ENCODE measurements at places on chromosomes 5 and 9.

GRCh38 chr5:36701085-36701698 lies 94.8 kb downstream of the SLC1A3 start:
- no peak for DNase-seq

GRCh38 chr5:115461093-115461492 lies 83.5 kb downstream of the FEM1C start:
- no peak for DNase-seq

- no peak for DNase-seq
Measured at GRCh38 chr9:127177231-127177630, 54.8 kb upstream of the ANGPTL2 start.

DNA sequence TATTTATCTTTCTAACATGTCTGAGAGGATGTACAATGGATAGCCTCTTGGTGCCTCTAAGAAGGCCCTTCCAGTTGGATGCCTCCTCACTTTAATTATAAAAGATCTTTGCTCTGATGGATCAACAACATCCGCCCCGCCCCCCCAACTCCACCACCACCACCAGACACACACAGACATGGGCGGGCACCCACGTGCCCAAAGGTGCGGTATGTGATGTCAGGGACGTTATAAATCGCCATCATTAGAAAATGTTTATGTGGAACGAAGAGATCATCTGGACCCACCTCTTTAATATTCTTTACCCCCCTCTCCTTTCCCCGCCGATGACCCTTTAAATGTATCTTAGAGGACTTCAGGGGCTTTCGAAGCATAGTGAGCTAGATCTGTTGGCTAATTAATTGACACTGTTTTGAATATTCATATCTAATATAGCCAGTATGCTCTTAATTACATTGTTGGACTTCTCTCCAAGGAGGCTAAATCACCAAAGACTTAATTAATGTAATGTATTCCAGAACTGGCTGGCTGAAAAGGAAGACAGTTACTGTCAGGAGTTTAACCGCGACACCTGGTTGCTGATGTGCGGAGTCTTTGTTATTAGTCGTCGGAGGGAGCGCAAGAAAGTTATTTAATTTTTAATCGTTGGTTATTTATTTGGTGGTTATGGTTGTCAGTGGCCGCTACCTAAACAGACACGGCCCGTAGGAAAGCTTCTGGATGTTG lies 6.1 kb upstream of the FOXB2 start:
- DNase-seq = no peak

- DNase-seq = no peak
Measured at GRCh38 chr9:127258606-127259471, 5.7 kb upstream of the GARNL3 start.

DNA sequence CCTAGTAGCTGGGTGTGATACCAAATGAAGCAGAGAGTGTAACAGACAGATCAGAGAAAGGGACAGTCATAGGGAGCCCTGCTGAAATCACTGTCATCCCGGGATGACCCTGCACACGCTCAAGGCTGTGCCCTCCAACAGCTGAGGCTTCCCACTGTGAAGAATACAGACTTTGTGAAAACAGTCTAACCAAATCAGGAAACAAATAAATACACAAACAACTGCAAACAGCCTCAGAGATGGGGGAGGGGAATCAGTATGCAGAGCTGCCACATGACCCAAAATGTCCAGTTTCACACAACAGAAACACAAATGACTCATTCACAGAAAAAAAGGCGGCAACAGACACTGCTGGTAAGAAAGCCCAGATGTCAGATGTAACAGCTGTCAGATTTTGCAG lies 101.9 kb downstream of the ADAMTS2 start:
- DNase-seq = no peak

DNA sequence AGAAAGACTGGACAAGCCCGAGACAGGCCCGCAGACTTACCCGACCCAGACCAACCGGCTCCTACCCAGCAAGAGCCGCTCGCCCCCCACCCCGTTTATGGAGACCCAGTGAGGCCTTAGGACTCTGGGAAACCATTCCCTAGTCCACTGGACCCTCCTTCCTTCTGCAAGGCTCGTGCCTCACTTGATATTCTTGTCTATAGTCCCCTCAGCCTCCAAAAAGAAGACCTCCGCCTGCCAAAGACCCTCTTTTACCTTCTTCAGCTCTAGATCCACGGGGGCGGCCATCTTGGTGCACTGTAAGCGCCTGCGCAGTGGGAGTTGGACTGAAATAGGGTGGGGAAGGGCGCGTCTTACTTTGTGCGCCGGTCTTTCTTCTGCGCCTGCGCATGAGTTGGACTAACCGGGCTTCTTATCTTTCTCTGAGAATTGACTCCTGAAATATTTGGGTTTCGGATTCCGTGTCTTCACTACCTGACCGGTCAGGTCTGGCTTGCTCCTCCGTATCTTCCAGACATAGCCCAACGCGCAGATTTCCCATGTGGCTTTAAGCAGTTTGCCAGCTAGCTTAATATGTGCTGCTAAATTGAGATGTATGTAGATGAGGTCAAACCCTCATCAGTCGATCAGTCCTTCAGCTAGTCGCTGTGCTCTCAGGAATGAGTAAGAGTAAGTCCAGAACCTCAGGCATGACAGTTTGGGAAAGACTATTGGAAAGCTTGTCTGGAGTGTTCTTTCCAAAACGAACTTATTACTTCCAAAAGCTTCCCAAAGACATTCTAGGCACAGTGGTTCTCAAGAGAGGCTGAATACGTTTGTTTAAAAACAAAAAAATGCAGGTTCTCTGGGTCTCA lies at the start of gene PFDN1:
PFDN1 (minus strand) TSS at position 316 of the 854 bp plus-strand sequence; CDS start at position 288, 28 bp downstream.
- peak; percentile 51 for DNase-seq

DNA sequence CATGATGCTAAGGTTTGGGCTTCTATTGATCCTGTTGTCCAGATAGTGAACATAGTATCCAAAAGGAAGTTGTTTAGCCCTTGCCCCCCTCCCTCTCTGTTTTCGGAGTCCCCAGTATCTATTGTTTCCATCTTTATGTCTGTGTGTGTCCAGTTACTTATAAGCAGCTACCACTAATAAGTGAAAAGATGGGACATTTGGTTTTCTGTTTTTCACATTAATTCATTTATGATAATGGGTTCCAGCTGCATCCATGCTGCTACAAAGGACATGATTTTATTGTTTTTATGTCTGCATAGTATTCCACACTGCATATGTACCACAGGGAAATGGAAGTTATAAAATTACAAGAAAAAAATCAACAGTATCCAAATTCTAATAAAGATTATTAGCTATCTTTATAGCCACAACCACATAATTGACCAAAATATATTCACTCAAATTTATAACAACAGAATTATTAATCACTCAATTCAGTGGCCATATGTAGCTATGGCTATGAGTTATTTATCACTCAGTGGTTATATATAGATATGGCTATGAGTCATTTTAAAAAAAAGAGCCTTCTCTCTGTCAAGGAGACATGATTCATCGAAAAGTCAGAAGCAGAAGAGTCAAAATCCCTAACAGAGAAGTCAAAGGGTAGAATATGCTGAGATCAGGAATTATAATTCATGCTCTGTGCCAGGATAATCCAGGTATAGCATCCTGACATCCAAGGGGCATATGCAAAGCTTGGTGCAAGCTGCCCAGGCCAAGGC lies 367.5 kb downstream of the DEPDC1B start:
- no peak for DNase-seq

DNA sequence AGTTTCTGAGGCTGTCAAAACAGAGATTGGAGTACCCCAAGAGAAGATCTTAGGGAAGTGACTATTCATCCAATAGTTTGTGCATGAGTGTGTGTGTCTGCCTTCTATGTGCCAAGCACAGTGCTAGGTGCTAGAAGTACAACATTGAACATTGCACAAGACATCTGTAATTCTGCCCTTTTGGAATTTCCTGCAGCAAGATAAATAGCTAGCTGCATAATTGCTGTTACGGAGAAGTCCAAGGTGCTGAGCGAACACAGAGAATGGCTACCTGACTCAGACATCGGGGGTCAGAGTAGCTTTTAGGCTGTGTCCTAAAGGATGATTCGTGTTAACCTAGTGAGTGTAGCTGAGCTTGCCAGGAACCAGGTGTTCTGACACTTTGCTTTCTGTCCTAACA lies 44.8 kb downstream of the PAPPA start:
- DNase-seq = no peak

DNA sequence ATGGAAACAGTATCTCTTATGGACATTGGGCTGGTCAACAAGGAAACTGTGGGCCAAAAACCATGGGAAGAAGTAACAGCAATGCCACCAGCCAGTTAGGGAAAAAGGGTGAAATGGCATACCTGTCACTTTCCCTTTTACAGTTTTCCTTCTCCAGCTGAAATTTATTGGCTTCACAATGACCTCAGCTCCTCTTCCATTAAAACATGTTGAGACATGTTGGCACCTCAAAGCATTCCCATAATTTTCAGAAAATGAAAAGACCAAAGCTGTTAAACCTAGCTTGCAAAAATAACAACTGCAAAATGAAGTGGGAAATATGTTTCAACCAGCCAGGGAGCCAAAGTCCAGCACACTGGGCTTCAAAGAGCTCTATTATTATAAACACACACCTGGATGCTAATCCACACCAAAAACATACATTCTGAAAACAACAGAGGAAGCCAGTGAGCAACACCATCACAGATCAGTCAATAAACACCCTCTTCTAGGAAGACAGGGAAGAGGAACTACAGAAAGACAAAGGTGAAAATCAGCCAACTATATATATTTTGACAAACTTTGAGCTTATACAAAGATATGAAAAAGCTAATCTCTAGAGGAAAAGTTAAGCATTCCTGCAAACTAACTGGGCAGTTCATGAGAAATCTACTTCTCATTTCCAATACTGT lies 78.4 kb upstream of the PTGER4 start:
- DNase-seq = no peak

GRCh38 chr9:100865648-100866047 lies 162.9 kb upstream of the PLPPR1 start:
- no peak for DNase-seq

DNA sequence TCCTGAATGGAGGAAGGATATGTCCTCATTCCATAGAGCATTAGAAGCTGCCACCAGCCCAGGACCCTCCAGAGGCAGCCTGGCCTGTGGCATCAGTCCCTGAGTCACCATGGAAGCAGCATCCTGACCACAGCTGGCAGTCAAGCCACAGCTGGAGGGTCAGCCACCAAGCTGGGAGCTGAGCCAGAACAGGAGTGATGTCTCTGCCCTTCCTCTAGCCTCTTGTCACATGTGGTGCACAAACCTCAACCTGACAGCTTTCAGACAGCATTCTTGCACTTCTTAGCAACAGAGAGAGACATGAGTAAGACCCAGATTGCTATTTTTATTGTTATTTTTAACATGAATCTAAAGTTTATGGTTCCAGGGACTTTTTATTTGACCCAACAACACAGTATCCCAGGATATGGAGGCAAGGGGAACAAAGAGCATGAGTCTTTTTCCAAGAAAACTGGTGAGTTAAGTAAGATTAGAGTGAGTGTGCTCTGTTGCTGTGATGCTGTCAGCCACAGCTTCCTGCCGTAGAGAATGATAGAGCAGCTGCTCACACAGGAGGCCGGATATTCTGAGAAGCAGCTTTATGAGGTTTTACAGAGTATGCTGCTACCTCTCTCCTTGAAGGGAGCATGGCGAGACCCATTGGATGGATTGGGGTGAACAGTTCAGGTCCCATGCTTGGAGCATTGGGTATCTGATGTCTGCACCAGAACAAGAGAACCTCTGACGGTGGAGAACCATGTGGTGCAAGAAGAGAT lies 13.0 kb upstream of the CYFIP2 start:
- peak; percentile 37 for DNase-seq

DNA sequence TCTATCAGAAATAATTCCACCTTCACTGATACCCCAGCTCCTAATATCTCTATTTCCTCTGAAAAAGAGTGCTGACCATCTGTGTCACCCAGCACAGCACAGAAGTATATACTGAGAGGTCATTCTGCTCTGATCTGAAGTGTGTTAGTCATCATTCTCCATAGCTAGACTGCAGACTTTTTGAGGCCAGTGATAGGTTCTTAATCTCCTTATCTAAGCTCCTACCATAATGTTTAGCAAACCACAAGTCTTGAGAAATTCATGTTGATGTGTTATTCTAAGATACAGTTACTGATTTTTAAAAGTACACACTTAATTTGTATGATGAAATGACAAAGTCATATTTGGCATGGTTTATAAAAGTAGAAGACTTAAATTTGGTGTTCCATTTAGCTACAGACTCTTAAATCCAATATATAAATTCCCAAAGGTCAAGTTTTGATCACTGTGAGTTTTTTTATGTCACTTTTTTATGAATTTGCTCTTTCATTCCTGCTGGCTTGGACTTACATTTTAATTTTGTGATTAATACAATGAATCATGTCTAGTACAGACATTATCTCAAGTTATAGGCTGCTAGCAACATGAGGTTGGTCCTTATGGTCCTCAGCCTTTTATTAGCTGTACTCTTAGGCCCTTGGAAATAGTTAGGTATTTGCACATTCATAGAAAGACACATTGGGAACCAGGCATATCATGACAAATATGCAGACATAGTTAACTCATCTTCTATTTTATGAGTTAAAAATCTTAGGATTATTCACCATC lies 380.8 kb downstream of the EBF1 start:
- DNase-seq = no peak

GRCh38 chr9:120592210-120592609 lies 12.2 kb upstream of the CDK5RAP2 start:
- no peak for DNase-seq

GRCh38 chr5:150574818-150575547 lies 65.5 kb upstream of the SYNPO start:
- DNase-seq = no peak

DNA sequence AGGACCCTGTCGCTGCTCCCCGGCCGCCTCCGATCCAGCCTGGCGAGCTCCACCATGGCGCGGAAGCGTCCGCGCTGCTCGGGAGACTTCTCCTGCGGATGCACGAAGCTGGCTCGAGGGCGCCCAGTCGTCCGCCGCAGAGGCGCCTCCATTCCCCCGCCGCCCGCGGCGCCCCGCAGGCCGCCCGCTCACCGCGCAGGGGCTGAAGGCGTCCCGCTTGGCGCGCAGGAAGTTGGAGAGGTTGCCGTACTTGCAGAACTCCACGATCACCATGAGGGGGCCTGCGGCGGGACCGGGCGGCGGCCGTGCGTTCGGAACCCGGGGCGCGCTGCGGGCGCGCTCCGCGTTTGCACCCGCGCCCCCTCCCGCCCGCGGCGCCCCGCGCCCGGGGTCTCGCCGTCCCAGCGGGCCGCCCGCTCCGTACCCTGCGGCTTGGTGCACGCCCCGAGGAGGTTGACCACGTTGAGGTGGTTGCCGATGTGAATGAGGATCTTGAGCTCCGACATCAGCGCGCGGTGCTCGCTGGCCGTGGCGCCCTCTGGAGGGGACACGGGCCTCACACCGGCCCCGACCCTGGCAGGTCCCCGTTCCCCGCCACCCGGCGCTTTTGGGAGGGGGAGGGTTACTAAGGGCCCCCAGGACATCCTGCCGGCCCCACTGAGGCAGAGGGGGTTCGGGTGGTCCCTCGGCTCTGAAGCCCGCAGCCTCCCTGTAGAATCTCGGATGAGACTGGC lies 27.7 kb upstream of the SCGB3A1 start:
- DNase-seq = no peak

All from activated gamma-delta T cell (primary cell).